Chondrocyte (in vitro differentiated cells): ENCODE measurements at places on chromosomes 5 and 9. TPM values are rescaled to one million over a fixed set of nuclear protein-coding genes. Genes with fewer than 3 reads are reported as not detected.

DNA sequence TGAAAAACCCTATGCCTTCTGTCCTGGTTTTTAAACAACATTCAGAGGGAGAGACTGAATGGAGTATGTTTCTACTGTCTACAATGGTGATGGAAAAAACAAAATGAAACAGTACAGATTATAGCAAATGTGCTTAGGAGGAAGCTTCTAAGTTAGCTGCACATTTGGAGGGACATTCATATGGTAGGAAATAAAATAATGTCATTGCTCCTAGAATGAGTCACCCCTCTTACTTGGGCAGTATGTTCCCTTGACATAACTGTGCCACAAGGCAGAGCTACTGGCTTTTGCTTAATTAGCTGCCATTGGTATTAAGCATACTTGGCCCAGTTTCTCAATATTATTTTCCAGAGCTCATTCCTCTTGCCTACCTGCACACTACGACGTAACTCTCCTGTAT, 128.9 kb downstream of the GDNF start:
- DNase-seq: no peak

DNA sequence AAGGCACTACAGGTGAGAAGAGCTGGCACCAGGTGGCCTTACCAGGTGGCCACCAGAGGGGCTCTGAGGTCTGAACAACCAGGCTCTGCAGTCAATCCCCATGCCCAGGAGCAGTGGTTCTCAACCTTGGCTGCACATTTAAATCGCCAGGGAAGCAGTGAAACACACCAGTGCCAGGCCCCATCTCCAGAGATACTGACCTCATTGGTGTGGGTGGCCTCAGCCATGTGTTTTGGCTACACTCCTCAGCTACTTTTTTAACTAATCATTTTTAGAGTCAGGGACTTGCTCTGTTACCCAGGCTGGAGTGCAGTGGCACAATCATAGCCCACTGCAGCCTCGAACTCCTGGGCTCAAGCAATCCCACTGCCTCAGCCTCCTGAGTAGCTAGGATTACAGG, 56.0 kb downstream of the GABBR2 start:
- no peak for DNase-seq

GRCh38 chr9:135166565-135166964, 79.1 kb downstream of the OLFM1 start:
- no peak for DNase-seq

DNA sequence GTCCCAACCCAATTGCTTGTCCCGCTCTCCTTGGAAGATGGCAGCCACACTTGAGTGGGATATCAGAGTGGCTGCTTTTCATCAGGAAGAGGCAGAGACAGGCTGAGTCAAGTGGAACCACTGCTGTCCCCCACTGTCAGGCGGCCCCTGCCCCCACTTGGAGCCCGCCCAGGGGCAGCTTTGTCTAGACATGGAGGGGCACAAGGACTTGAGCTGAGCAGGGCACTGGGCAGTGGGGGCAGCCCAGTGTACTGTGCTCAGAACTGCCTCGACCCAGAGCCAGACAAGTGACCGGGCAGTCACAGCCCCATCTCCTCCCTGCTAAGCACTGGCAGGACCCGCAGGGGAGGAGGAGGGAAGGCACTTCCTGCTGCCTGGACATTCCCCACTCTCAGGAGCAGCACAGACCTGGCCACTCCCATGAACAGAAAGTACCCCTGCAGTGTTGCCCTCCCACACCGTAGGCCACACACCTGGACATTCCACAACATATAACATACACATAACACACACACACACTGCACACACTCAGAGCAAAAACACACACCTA, 91.0 kb downstream of the MRPL36 start:
- DNase-seq: no peak

DNA sequence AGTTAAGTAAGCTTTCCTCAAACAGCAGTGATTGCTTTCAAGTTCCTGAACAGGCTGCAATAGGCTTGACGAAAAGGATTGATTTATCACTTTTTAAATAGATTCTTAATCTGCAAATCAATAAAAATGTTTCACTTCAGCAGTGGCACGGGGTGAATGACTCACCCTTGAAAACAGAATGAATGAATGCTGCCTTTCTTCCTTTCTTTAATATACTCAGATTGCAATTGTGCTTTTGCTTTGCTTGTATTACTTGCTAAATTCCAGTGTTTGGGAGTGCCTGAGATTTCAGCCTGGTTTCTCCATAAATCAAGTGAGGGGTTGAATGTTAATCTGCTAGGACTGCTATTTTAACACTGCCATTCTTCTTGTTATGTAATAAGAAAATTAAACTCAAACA, 1293.8 kb downstream of the PTPRD start:
- DNase-seq: no peak

GRCh38 chr5:128464596-128464995, 73.4 kb downstream of the FBN2 start:
- peak; percentile 84 for DNase-seq

Gene RANBP17
- total RNA-seq: 22.5 to 35.7 TPM (median 24.5 TPM) in 3 replicates

Gene ENHO
- 0.97 to 1.6 TPM (median 1.3 TPM) in 3 replicates for total RNA-seq

Gene PIP5K1B
- not detected in 3 replicates for total RNA-seq

Gene SH3RF2
- total RNA-seq: 0.33 to 0.42 TPM (median 0.39 TPM) in 3 replicates

Gene SHROOM1
- total RNA-seq: 6.5 to 7.7 TPM (median 7.6 TPM) in 3 replicates

Gene CERCAM
- total RNA-seq: 217 to 282 TPM (median 280 TPM) in 3 replicates

Gene DMRT3
- total RNA-seq: not detected in 3 replicates
